ENCODE measurements at places on chromosomes 12 and 14.

- no peak for DNase-seq
Measured at GRCh38 chr12:125245581-125246557, 180.6 kb downstream of the AACS start.

DNA sequence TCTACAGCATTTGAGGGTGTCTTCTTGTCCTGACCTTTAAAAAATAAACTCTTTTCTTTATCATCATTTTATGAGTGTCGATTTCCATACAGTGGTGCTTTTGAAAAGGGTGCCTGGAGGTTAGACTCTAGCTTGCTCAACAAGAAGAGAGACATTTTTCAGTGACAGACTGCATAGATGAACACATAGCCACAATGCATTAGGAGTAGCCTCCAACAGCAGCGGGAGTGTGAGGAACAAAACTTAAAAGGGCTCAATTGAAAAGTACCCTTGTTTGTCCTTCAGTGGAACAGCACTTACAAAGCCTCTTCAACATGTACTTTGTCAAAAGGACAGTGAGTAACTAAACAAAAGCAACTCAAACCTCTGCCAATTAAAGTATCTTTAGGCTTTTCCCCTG is 119.3 kb downstream of the SOX5 start:
- DNase-seq: no peak

- DNase-seq: no peak
Measured at GRCh38 chr14:101004176-101004575, 100.7 kb upstream of the RTL1 start.

DNA sequence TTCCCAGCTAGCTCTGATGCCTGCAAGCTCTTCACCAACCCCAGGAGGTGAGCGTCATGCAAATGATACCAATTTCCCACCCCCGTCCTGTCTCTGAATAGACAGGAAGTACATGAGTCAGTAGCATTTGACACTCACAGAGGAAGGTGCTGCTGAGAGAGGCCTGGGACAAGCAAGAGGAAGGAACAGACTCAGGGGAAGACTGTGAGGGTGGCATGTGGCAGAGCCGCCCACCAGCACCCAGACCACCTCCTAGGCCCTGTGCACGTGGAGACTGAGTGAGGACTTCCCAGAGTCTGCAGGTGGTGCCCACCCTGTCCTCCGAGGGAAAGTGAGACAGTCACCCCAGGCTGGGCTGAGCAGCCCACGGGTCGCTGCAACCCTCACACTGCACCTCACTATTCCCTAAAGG is 199.5 kb upstream of the SFSWAP start:
- DNase-seq: no peak

DNA sequence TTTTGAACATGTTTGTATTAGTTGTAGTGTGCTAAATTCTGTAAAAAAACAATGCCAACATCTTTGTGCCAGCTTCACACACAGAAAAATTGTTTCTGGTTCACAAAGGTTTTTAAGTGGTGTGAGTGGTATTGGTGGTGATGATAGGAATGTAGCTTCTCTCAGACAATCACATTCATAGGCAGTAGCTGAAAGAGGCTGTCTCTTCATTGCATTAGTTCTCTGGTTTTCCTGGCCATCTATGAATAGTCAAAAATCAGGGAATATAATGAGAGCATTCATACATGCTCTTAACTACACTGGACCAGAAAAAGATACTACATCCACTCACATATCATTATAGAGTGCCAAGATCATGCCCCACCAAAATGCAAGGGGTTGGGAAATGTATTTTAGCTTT is 433.5 kb downstream of the FLRT2 start:
- DNase-seq: no peak

- DNase-seq: no peak
Measured at GRCh38 chr14:101588990-101589389, 27.7 kb downstream of the DIO3 start.

DNA sequence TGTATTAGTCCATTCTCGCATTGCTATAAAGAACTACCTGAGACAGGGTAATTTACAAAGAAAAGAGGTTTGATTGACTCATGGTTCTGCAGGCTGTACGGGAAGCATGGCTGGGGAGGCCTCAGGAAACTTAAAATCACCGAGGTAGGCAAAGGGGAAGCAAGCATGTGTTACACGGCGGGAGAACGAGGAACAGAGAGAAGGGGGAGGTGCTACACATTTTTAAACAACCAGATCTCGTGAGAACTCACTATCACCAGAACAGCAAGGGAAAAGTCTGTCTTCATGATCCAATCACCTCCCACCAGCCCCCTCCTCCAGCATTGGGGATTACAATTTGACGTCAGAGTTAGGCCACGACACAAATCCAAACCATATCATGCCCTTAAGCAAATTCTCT is 13.3 kb upstream of the MAX start:
- no peak for DNase-seq

- DNase-seq: no peak
Measured at GRCh38 chr12:132085291-132085635, 58.9 kb downstream of the DDX51 start.

- DNase-seq: no peak
Measured at GRCh38 chr14:99201351-99202073, 70.5 kb downstream of the BCL11B start.

- no peak for DNase-seq
Measured at GRCh38 chr14:90522571-90523191, 125.9 kb downstream of the CALM1 start.

GRCh38 chr12:5026342-5026938 is 17.2 kb upstream of the KCNA5 start:
- no peak for DNase-seq

DNA sequence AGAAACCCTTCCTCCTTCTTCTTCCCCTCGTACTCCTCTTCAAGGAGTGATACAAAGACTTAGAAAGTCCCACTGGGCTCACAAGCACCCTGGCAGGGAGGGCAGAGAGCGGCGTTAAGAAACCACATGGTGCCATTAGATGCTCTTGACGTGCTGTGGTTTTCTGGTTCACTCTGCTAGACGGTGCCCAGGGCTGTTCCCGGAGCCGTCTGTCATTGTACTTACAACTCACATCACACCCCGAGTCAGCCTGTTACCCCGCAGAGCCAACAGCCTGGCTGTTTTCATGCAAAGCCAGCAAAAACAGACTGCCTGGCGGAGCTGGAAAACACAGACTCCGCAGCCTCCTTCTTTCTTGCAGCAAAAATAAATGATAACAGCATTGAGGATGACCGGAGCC is 232.6 kb upstream of the TBX3 start:
- DNase-seq: no peak

DNA sequence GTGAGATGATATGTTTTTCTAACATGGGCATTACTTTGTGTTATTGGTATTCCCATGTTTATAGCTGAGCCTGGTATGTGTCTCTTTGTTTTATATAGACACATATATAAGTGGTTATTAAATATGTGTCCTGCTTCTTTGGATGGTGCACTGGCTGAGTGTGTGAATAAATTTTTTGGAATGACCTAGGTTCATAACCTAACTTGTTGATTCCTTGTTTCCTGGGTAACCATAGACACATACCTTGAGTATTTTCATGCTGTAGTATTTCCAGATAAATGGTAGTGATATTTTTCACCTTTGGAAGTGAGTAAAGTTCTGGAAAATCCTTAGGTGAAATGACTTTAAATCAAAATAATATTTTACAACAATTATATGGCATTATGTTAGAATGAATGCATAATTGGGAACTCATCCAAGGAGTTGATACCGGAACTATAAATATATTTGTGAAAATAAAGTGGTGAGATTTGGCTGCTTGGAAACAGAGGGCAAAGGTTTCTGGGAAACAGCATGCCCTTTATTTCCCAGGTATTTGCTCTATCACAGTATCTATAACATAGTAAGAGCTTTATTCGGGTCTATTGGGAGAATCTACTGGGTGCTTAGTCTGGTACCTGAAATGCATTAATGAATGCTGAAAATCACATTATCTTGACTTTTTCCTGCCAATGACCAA is 64.3 kb upstream of the REP15 start:
- DNase-seq: no peak

DNA sequence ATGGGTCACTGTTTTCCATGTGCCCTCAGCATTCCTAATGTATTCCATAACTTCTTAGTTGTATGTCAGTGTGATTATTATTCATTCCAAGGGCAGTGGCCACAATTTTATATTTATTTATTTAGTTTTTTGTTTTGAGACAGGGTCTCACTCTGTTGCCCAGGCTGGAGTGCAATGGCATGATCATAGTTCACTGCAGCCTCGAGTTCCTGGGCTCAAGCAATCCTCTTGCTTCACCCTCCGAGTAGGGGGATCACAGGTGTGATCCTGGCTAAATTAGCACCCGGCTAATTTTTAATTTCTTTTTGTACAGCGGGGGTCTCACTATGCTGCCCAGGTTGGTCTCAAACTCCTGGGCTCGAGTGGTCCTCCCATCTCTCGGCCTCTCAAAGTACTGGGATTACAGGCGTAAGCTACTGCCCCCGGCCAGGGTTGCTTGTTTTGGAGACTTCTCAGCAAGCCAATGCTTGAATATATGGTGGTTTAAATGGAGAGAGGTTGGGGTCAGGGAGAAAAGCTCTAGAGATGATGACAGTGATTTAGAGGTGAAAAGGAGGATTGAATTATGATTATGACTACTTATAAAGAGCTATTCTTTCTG is 7.6 kb downstream of the GPRC5A start:
- no peak for DNase-seq

DNA sequence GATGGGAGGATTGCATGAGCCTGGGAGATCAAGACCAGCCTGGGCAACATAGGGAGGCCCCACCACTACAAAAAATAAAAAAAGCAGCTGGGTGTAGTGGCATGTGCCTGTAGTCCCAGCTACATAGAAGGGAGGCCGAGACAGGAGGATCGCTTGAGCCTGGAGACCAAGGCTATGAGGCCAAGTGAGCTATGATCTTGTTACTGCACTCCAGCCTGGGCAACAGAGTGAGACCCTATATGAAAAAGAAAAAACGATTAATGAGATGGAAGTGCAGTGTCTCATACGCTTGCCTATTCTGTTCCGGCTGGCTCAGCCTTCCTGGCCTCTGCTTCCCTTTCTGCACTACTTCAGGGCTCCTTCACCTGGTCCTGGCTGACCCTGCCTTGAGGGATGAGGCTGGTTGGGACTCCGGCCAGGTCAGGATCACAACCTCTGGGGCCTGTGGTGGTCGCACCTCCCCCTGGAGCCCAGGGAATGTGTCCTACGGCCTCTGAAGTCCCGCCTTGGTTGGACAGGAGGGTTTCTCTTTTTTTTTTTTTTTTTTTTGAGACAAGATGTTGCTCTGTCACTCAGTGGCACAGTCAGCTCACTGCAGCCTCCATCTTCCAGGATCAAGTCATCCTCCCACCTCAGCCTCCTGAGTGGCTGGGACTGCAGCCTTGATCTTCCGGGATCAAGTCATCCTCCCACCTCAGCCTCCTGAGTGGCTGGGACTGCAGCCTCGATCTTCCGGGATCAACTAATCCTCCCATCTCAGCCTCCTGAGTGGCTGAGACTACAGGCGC is 10.7 kb downstream of the TEDC1 start:
- DNase-seq: no peak

- no peak for DNase-seq
Measured at GRCh38 chr12:71186571-71187288, 28.9 kb upstream of the TSPAN8 start.

GRCh38 chr14:80172375-80173051 is 38.8 kb downstream of the DIO2 start:
- no peak for DNase-seq

GRCh38 chr12:81958406-81958805 is 199.3 kb upstream of the PPFIA2 start:
- no peak for DNase-seq

DNA sequence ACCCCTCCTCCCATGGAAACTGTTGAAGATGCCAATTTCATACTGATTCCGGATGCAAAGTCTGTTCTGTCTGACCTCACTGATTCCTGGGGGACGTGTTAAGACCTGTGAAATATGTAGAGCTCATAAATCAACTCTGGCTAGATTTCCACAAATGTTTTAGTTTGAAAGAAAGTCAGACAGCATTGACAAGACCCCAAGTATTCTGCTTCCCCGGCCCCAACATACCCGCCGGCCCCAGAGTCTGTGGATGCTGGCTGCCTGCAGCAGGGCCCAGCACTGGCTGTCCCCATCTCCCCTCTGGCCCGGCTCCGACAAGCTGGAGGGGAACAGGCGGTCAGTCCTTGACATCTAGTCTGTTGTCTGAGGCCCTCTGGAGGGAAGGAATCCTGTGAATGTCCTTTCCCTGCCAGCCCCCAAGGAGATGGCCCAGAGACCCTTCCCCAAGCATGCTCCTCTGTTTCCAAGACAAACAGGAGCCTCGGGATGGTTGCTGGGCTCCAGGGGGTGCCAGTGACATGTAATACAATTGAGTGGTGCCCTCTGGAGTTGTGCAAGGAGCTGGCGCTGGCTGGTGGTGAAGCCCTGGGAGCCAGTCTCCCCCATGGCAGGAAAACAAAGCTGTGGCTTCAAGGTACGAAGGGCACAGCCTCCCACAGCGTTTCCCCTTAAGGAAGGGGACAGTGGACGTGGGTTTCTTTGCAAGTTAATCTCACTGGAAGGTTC is 22.3 kb downstream of the FBLN5 start:
- no peak for DNase-seq

DNA sequence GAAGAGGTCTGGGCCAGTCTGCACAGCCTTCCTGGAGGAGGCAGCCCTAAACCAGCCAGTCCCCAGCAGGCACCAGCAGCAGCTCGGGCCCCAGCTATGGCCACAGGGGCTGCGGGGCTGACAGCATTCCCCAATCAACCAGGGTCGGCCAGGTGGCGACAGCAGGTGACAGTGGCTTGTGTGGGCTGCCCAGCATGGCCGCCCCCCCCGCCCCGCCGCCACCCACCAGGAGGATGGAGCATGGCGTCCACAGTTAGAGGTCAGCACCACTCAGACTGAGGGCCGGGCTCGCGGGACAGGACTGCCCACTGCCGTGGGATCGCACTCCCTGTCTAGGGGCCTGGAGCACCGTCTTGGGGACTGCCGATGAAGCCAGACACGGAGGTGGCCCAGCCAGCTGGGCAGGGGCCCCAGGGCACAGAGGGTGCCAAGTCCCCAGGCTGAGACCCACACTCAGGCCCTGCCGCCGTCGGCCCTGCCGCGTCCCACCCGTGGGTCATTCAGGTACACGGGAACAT is 15.0 kb downstream of the AKT1 start:
- no peak for DNase-seq

GRCh38 chr12:6316921-6317692 is 6.6 kb downstream of the PLEKHG6 start:
- no peak for DNase-seq

GRCh38 chr12:80032946-80033345 is 66.4 kb upstream of the OTOGL start:
- no peak for DNase-seq

GRCh38 chr12:94710933-94711332 is 60.6 kb upstream of the TMCC3 start:
- DNase-seq: no peak

DNA sequence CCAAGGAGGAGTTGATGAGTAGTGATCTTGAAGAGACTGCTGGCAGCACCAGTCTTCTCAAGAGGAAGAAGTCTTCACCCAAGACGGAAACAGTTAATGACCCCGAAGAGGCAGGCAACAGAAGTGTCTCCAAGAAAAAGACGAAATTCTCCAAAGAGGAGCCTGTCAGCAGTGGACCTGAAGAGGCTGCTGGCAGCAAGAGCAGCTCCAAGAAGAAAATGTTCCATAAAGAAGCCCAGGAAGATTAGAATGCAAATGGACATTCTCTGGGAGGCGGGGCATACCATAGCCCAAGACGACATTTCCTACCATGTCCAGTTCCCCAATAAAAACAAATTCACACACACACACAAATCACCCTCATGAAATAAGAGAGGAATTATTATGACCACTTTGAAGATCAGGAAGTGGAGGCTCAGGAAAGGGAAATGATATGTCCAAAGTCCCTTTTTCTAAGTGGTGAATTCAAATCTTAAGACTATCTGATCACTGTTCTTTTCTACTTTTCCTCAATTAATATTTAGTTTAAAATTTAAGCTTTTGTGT is 131.8 kb downstream of the PAWR start:
- DNase-seq: no peak

GRCh38 chr12:106288494-106289195 is 13.9 kb upstream of the TCP11L2 start:
- no peak for DNase-seq

Measured in stimulated activated CD8-positive, alpha-beta memory T cell treated with anti-CD3 and anti-CD28 coated beads, Interleukin-2, amount 100 ng/mL, for 1 hour (primary cell).